ENCODE measurements at places on chromosomes 13 and 19.

- no peak for DNase-seq
These were observed 34.2 kb downstream of the FAM187B start for GRCh38 chr19:35194012-35194984.

DNA sequence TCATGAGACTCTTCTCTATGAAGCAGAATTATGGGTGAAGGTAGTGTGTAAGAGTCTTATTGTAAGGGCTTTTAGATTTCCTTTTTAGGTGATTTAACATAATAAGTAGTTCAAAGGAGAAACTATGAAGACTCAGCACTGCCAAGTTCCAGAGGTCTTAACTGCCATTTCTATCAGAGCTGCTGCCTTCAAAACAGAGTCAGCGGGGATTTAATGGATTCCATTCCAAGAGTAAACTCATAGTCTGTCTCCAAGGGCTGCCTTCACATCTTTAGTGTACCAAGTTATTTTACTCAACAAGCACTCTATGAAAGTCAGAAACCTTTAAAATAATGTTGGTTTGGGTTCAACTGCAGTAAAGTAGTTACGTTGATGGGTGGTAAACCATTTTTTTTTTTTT is 289.6 kb upstream of the HTR2A start:
- no peak for DNase-seq

DNA sequence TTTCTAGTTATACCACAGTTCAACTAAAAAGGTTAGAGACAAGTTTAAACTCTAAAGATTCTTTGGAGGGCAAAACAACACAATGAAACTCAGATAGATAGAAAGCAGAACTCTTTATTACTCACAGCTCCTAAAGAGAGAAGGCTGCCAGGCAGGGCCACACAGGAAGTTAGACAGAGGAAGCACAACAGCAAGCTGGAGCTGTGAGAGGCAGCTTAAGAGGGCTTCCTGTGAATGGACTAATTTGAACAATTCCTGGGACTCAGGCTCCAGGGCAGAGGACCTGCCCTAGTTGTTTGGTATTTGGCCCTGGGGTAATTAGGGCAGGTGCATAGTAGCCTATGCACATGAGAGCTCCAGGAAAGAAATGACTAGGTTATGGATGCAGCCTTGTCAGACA is 803.6 kb downstream of the DIAPH3 start:
- DNase-seq = no peak

DNA sequence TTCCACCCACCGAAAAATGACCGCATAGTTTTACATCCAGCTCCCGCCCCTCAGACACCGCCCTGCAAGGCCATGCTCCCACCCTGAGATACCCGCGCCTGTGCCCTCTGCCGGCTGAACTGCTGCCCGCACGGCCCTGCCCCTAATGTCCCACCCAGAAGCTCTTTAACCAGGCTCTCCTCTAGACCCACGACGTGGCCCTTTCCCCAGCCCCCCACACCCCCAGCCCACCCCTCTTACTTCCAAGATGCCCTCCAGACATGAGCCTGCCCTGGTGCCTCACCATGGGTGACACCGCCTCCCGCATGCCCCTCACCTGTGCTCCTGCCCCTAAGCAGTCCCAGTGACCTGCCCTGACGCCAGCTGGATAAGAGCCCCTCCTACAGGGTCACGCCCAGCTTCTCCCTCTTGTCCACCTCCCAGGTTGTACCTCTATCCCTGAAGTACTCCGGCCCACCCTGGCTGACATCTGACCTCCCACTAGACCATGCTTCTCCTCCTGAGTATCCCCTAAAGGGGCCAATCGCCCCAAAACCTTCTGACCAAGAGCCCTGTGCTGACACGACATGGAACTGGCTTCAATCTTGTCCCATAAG is 51.2 kb downstream of the COLGALT1 start:
- DNase-seq = no peak

- DNase-seq = no peak
These were observed 7.4 kb downstream of the HPN start for GRCh38 chr19:35048911-35049411.

- peak; percentile 45 for DNase-seq
These were observed 2.3 kb upstream of the LCP1 start for GRCh38 chr13:46184277-46184699.

- DNase-seq = peak; percentile 31
These were observed at the start of gene SLC7A10 for GRCh38 chr19:33225458-33225926. SLC7A10 (minus strand) TSS chr19:33225850; CDS start chr19:33225703, 147 bp downstream.

GRCh38 chr13:97148894-97149293 is 73.2 kb upstream of the MBNL2 start:
- DNase-seq = no peak

- no peak for DNase-seq
These were observed 8.0 kb upstream of the DHRS12 start for GRCh38 chr13:51811920-51812451.

DNA sequence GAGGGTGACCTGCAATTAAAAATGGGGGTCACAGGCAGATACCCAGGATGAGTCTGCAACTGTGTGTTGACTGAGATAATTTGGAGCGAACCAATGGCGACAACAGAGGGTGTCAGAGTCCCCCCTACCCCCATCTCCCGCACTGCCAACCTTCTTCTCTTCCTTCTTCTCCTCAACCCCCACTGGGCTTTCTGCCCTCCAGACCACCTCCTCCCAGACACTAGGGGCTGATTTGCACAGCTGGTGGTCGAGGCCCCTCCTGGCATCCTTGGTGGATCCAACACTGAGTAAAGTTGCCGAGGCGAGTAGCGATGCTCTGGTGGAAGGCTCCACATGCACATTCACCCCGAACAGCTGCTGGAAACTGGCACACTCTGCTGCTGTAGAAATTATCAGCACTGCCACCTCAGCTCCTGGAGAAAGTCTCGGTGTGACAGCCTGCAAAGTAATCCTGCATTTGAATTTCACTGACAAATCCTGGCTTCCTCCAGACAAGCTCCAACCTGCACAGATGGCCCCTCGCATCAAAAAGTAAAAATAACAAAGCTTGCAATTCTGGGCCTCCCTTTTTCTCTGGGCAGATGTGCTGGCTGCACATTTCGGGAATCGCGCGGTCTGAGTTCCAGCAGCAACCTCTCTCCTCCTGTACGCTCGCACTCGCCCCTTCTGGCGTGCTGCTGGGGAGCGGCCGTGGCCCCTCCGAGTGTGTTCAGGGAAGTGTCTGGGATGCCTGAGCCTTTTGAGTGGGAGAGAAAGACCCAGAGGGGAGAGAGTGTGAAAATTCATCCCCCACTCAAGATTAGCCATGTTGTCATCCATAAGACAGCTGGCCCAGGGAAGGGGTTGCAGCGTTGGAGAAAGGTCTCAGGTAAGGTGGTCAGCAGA is 28.5 kb downstream of the CCNE1 start:
- DNase-seq = no peak

GRCh38 chr13:55219538-55219937 is 1921.2 kb upstream of the PRR20A start:
- no peak for DNase-seq

DNA sequence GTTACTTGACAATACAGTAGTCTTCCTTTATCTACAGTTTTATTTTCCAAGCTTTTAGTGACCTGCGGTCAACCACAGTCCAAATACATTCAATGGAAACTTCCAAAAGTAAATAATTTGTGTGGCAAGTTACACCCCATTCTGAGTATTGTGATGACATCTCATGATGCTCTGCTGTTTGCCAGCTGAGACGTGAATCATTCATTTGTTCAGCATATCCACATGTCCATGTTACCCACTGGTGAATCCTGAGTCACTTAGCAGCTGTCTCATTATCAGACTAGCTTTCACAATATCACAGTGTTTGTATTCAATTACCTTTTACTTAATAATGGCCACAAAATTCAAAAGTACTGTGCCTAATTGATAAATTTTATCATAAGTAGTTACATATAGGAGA is 179.8 kb downstream of the PRR20E start:
- no peak for DNase-seq

- DNase-seq = no peak
These were observed 16.8 kb downstream of the PHF11 start for GRCh38 chr13:49512578-49512977.

- DNase-seq = peak; percentile 46
These were observed 752 bp upstream of the EDNRB start for GRCh38 chr13:77919246-77919920.

DNA sequence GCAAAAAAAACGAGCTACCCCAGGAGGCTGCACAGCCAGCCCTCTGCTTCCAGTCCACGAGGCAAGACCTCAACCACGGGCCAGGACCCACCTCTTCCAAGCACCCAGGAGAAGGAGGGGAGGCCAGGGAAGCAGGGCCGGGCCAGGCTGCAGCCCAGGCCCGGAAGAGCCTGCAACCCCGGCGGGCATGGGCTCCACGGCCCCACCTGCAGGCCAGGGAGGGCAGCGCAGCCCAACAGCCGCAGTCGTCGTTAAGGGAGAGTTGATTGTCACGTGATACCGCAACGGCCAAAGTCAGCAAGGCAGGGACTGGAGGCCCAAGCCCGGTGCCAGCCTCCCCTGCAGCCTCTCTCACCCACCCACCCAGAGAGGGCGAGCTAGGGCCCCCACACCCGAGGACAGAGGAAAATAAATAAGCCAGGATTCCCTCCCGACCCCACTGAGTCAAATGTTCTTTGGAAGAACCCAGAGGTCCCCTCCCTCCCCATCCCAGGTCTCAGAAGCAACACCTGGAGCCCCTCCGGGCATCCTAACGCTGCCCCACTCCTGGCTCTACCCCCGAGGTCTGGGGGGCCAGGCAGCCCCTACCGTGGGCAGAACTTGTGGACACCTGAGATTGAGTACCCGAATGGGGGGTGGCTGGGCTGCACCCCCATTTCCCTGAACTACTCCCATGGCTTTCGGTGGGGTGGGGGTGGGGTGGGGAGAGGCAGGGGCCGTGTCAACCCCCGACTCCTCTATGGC is 5.2 kb upstream of the REXO1 start:
- DNase-seq = peak; percentile 79

- peak; percentile 23 for DNase-seq
These were observed 890 bp upstream of the ZNF611 start for GRCh38 chr19:52735734-52736133.

DNA sequence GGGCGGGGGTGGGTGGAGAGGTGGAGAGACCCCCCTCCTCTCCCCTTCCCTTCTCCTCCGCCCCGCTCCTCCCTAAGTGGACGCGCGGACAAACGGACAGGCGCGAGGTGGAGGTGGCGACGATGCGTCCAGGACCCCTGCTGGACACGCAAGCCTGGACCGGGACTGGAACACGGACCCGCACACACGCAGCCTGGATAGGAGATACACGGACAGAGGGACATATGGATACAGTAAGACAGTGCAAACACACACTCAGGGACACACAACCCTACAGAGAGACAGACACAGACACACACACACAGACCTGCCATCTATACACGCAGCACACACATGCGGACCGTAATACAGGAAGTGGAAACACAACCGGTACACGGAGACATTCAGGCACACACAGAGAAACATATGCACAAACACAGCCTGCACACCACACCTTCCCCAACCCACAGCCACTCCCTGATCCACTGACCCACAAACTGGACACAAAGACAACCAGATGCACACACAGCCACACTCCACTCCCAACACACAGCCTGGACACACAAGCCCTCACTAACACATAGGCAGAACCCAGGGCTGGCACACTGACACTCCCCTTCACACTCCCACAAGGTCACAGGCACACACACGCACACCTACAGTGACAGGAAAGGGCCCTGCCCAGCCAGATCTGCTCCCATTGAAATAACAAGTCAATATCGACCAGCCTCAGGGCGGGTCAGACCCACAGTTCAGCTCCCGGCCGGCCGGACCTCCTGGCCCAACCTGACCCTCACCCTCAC is 696 bp upstream of the ERFL start:
- DNase-seq = no peak

- DNase-seq = no peak
These were observed 44.2 kb downstream of the WASF3 start for GRCh38 chr13:26601669-26602068.

GRCh38 chr13:30257468-30258099 is 49.8 kb downstream of the KATNAL1 start:
- peak; percentile 42 for DNase-seq

- DNase-seq = no peak
These were observed 7.3 kb upstream of the F7 start for GRCh38 chr13:113098162-113098732.

DNA sequence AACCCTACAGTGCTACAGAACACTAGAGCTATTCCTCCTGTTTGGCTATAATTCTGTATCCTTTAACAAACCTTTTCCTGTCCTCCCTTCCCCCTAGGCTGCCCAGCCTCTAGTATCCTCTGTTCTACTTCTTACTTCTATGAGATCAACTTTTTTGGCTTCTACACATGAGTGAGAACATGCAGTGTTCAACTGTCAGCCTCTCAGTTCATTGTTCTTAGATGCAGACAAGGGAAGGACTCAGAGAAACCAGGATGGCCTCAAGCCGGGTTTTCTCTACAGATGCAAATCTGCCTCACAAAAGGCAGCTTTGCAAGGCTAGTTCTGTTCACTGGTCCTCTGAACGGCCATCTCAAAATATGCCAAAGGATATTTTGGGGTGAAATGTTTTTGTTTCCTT is 18.4 kb downstream of the AMER2 start:
- DNase-seq = no peak

DNA sequence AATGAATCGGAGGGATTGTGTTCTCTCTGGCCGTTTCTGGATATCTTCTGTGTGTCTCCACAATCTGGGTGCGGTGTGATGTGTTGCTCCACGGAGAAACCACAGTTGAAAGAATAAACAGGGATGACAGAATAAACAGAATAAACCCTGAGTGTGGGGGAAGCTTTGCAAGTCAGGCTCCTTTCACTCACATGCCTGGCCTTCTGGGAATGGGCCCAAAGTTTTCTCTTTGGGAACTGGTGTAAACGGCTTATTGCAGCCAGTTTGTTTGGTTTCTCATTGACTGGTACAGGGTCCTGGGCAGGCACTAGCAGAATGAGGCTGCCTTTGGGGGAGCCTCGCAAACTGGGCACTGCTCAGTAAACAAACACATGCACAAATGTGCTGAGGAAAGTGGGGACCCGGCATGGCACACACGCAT is 324.7 kb downstream of the DLEU7 start:
- no peak for DNase-seq

GRCh38 chr19:13092606-13093235 is 9.9 kb downstream of the LYL1 start:
- no peak for DNase-seq

DNA sequence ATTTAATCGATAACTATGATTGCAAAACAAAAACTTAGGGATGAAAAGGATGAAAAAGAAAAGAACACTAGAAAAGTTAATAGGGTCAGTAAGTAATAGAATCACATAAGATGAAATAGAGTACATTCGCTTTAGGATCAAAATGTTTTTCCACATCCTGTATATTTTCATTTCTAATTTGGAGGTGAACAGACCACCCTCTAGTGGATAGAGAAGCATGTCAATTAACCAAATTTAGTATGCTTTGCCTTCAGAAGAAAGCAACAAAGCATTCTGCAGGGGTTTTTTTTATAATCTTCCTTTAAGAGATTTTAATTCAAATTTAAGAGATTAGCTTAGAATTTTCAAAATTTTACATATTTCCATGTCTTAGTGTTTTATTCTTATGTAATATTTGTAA is 611.0 kb upstream of the SGCG start:
- no peak for DNase-seq
